ENCODE measurements at places on chromosomes 13 and 19.

DNA sequence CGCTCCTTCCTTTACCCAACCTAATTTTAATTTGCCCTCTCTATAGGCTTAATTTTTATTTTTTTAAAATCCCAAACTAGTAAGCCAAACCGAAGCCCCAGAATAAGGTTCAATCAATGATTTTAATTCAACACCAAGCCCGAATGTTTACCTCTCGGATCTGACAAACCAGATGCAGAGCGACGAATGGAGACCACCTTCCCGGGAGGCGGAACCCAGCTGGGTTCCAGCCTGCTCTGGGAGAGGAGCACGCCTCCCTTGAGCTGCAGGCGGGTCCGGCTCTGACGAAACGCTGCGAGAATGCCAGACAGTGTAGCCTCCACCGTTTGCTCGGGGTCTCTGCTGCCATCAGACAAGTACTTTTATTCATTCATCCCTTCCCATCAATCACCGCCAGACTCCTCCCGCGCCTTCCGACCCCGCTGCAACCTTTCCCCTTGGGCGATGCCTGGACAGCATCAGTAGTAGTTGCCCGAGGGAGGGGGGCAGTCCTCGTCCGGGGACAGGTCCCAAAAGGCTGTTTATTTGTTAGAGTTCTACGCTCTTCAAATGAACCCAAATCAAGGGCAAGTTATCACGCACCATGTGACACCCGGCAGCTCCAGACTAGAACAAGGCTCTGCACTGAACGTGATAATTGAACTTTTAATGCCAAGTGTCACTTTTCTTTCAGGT, 752 bp upstream of the EDNRB start:
- no peak for DNase-seq

GRCh38 chr13:100904293-100904976, 229.8 kb upstream of the TMTC4 start:
- DNase-seq, result no peak

DNA sequence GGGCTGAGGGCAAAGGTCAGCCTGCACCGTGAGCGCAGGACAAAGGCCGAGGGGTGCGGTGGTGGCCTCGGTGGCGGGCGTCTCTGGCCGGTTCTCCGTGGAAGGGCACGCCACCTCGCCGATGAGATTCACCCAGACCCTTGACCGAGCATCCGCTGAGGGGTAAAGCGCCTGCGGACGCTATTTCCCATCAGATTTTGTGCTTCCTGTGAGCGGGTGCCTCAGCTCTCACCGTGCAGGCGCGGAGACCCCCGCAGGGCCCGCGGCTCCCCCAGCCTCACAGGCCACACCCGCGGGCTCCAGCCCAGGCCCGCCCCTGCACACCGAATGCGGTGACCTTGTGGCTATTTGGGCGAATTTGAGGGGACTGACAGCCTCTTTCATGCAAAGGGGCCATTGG, 348.0 kb downstream of the TEX29 start:
- DNase-seq, result no peak

DNA sequence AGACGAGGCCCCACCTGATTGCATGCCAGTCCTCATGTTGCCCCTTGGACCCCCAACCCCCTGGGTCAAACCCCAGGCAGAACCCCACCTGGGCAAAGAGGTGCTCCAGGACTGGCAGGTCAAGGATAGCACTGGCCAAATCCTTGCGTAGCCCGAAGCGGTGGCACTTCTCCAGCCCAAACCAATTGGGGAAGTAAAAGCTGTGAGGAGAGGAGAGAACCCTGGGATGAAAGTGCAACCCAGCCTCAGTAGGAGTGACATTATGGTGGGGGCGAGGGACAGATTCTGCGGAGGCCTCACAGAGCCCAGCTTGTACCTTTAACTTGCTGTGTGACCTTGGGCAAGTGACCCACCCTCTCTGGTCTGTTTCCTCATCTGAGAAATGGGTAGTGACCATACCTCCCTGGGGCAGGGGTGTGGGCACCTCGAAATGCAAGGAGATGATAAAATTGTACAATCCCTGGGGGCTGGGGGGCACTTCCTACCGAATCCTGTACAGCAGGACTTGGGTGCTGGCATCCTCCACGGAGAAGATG, 4.4 kb downstream of the JAK3 start:
- DNase-seq, result no peak

GRCh38 chr19:37551129-37551993, 43.2 kb downstream of the ZNF571 start:
- no peak for DNase-seq

DNA sequence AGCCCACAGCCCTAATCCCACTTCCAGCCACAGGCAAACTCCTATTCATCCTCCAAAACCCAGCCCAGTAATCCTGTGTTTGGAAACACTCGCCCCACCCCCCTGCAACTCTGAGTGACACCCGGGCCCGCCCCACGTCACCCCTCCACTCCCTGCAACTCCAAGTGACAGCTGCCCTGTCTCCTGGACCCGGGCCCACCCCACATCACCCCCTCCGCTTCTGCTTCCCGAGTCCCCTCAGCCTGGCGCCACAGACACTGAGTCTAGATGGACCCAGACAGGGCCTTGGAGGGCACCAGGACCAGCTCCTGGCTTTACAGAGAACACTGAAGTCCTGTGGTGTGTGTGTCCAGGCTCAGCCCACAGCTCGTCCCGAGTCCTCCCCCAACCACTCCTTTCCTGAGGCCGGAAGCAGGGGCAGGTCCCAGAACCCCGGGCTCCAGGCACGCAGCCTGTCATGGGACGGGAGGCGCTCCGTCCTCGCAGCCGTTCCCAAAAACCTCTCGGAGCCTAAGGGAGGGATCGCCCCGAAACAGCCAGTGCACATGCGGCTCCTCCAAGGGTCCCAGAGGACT, 7.7 kb downstream of the REXO1 start:
- DNase-seq, result no peak

DNA sequence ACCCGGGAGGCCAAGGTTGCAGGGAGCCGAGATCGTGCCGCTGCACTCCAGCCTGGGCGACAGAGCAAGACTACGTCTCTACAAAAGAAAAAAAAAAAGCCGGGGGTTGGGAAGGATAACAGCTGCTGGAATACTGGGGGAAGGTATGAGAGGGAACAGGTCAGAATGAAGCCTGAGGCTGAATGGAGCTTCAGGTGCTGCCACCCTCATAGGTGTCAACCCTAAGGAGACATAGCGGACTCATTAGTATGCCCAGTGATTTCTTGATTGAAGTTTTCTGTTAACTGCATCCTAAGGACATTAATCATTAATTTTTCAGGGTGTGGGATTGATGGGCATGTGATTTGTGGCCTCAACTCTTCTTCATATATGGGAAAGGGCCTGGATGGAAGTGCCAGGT, 6.0 kb downstream of the SMARCA4 start:
- DNase-seq, result no peak

All from smooth muscle cell of the brain vasculature (primary cell).